ENCODE measurements at places on chromosomes 3 and 15.
A peak's percentile ranks its signal among the peaks of the same experiment; 100 is the strongest.

- no peak for DNase-seq
Observed at GRCh38 chr3:97089621-97090020, 275.2 kb downstream of the EPHA6 start.

GRCh38 chr15:66617137-66618090 lies 51.6 kb upstream of the LCTL start:
- DNase-seq, result no peak

DNA sequence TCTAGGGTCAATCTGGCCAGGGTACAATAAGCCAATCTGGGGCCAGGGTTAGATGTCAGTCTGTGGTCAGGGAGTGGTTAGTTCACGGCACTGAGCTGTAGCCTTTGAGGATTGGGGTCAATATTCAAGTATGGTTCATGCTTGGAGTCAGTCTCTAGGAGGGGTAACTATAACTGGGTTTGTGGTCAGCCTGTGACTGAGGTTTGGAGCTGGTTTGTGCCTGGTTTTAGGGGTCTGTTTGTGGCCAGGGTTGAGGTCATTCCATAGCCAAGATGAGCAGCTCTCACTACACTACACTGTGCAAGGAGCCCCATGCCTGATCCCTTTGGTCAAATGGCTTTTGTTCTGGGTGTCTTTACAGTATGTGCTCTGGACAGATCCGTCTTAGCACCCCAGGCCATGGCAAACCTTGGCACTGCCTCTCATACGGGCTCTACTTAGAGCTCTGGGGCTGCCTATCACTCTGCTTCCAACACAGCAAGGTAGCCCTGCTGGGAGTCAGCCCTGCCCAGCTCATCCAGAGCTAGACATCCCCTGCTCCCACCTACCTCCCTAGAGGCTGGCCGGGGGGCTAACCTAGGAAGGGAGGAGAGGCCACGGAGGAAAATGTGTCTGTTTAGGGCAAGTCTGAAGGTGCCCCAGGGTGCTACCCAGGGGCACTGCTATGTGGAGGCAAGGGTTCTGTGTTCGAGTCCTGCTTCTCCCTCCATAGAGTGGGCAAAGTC lies 63.3 kb upstream of the CORO2B start:
- no peak for DNase-seq

DNA sequence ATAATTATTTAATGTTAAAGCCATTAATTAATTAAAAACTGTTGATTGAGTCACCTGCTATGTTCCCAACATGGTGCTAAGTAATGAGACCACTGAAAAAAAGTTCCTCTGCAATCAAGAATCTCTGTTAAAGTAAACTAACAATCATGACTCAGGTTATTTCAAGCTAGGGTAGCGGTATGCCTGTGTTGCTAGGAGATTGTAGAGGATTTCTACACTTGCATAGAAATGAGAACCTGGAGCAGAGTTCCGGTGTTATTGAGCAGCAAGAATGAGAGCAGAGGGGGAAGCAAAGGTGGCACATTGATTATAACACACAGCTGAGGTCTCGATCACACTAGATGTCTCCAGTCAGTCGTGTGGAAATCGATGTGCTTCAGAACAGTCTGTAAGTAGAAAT lies 41.4 kb downstream of the C3orf85 start:
- no peak for DNase-seq

- no peak for DNase-seq
Observed at GRCh38 chr3:148255981-148256969, 441.4 kb upstream of the AGTR1 start.

DNA sequence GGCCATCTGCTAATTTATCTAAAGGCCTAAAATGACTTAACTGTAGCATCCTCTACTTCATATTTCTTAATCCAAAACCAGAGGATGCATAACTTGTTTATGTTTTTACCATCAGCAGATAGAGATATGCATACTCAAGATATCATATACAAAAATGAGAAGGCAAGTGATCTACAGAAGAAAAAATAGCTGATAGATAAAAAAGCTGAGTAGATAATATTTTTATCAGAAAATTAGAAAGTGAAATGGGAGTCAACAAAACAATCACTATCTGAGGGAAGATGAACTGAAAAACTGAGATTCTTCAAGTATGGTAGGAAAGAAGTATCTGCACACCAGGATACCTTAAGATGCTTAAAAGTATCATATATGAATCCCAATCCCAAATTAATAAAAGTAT lies 25.4 kb downstream of the DYNC1LI1 start:
- no peak for DNase-seq

DNA sequence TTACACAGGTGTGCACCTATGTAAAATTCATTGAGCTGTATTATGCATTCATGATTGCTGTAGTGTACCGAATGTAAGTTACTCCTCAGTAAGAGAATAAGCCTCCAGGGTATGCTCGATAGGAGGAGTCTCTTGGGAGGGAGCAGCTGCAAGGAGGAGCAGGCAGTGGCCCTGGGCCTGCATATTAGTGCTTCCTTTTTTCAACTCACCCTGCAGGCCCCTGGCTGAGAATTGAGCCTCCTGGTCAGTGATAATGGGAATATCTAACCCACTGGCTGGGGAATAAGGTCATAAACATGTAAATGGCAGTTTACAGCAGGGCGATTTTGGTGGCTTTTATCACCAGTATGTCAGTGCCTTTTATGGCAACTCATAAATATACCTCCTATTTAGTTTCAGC lies 21.7 kb upstream of the SFMBT1 start:
- no peak for DNase-seq

DNA sequence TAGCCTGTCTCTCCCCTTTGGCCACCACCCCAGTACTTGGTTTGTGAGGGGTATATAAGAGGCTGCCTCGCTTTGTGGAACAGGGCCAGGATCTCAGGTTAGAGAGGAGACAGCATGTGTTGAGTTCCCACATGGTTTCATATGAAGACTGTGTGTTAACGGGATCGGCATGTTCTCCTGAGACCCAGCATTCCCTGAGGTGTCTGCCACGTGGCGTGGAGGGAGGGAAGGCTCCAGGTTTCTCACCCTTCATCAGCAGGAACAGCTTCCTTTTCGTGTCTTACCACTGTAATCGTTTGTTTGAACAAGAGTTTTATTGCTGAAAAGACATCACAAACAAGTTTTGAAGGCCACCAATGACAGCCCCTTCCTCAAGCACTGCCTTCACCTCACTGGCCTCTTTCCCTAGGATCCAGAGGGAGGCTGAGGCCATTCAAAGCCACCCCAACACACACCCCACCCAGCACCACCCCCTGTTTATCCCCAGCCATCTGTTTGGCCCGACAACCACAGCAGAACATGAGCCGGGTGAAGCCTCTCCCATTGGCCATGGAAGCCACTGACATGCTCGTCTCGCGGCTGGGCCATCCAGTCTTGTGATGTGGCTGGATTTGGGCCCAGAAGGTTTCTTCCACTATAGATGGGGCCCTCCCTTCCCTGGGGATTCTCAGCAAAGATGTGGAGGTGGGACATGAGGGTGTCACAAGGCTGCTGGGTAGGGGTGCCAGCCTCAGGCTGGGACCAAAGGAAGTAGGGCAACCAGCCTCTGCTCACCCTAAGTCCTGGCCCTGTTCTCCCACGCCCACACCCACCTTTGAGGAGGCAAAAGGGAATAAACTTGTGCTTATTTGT lies 10.0 kb downstream of the BHLHE40 start:
- DNase-seq, result no peak

GRCh38 chr3:84547971-84548970 lies 410.5 kb upstream of the CADM2 start:
- DNase-seq, result peak; percentile 43

GRCh38 chr15:34732430-34732829 lies 22.4 kb downstream of the GJD2 start:
- no peak for DNase-seq

DNA sequence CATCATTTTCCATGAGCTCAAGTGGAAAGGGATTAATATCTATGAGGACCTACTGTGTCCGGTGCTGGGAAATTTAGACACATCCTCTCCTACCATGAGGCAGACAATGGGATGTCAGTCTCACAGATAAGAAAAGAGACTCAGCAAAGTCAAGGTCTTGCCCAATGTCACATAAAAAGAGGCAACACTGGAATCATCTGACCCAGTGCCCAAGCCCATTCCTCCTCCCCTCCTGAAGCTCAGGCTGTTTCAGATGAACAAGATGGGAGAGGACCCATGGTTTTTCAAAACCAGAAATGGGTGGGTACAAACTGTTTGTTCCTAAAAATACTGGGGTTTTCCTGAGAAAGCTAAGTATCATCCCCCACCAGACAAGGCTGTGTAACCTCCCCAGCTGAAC lies 22.2 kb downstream of the POC1A start:
- no peak for DNase-seq

DNA sequence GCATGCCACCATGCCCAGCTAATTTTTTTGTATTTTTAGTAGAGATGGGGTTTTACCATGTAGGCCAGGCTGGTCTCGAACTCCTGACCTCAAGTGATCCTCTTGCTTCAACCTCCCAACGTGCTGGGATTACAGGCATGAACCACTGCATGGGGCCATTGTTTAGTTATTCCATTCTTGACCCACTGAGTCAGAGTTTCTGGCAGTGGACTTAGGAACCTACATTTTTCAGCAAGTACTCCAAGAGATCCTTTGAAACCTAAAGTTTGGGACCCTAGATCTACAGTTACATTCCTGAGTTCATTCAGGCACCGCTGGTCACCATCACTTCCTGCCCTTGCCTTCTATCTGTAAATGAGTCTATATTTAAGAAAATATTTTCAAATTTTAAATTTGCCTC lies 1.4 kb upstream of the TNFSF10 start:
- no peak for DNase-seq

- DNase-seq, result no peak
Observed at GRCh38 chr3:54067055-54067698, 55.2 kb upstream of the CACNA2D3 start.

DNA sequence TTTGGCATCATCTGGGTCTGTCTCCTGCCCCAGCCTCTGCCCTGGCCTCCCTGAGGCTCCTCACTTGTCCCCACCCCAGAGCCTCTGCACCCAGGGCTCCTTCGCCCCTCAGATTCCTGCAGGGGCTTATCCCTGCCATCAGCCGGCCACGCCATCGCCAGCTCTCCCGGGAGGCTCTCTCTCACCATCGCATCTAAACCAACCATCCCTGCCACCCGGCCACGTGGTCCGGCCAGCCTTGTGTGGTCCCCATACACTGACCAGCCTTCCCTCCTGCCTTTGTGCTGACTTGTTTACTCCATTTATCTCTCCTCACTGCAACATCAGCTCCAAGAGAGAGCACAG lies 134.3 kb upstream of the IQSEC1 start:
- DNase-seq, result no peak

DNA sequence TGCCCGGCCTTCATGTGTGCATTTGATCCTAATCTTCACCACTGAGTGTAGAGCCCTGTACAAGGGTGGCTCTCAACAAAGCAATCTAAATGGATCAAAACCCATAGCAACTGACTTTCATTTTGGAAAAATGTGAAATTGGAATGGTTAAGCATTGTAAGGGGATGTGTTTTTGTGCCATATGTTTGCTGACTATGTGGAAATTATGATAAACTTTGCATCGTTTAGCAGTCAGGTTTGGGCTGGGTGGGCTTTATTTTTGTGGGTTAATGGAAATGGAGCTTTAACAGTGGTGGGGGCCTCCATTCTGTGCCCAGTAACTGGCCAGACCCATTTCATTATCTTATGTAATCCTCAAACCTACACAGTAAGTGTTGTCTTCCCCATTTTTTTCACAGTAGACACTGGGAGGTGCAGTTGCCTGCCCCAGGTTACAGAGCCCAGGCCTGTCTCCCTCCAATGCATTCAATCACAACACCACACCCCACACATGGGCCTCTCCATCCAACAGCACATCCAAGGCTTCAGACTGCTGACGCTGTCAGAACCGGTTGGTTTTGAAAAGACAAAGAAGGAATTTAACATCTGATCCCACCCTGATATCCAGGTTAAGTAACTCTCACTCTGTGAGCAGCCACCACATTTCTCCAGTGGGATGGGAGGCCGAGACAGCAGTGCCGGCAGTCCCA lies 136.3 kb upstream of the ABHD17C start:
- no peak for DNase-seq

GRCh38 chr3:134333522-134334181 lies 40.6 kb downstream of the AMOTL2 start:
- no peak for DNase-seq

- no peak for DNase-seq
Observed at GRCh38 chr3:181454451-181455027, 257.2 kb upstream of the SOX2 start.

DNA sequence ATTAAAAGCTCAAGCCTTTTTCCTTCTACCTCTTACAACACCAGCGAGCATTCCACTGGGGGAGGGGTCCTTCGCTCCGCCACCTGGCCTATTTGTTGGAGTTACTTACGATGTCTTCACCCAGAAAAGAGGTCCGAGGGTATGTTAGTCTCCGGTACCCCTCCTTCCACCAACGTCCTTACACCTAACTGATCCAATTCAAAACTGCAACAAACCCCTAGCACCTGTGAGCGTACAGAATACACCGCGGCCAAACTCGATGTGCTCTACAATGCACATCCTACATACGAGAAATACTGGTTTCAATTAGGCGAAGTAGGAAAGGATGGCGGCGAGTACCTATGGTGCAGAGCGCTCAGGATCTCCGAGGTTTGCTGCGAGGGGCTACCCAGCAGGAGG lies 944 bp downstream of the SLITRK3 start:
- DNase-seq, result peak; percentile 8

- DNase-seq, result no peak
Observed at GRCh38 chr3:29338377-29338776, 57.5 kb downstream of the RBMS3 start.

DNA sequence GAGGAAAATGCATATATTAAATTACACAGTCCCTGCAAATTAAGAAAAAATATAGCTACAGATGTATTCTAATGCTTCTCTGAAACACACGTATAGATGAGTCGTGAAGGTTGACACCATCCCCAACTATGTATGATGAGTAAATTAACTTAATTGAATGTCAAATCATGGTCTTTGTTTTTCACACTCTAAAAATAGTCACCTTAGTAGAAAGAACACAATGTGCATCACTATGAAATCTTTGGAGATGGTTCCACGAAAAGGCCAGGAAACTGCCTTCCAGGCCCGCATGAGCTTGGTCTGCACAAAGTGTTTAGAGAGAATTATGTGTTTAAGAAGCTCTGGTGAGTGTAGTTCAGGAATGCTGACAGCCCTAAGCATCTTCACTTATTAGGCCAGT lies 313.4 kb upstream of the IL12A start:
- no peak for DNase-seq

GRCh38 chr3:152714507-152714906 lies 120.4 kb upstream of the P2RY1 start:
- no peak for DNase-seq

- DNase-seq, result no peak
Observed at GRCh38 chr3:190051641-190052040, 69.1 kb downstream of the P3H2 start.

All from SK-N-SH (cell line).